ENCODE measurements at places on chromosomes 2 and 18.

- DNase-seq, result no peak
Measured at GRCh38 chr2:122150524-122151280, 395.3 kb downstream of the TSN start.

DNA sequence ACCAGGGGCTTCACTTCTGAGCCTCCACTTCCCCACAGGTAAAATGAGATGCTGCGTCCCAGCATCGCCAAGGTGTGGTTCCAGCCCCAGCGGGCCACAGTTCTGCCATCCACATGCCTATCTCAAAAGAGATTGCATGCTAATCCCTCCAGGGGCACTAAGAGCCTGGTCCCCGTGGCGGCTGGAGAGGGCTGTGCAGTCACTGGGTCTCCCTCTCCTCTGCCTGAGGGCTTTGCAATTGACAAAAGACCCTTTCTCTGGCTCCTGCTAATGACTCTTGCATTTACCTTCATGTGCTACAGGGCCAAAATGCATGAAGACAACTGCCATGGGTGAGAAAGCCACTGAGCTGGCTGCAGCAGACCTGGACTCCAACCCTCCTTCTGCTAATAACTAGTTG lies 18.5 kb downstream of the ZBTB7C start:
- no peak for DNase-seq

GRCh38 chr18:39655341-39655740 lies 2089.7 kb upstream of the CELF4 start:
- DNase-seq, result no peak

- no peak for DNase-seq
Measured at GRCh38 chr2:140359056-140359771, 1579.0 kb upstream of the NXPH2 start.

GRCh38 chr18:68817584-68817983 lies 19.7 kb downstream of the CCDC102B start:
- no peak for DNase-seq

Measured in T-helper 2 cell treated with Interferon-gamma antibody and Interleukin-4, amounts not matched to agents 5 μg/mL and 100 μg/mL, for 36 hours (primary cell).